ENCODE measurements at places on chromosomes 4 and X.

DNA sequence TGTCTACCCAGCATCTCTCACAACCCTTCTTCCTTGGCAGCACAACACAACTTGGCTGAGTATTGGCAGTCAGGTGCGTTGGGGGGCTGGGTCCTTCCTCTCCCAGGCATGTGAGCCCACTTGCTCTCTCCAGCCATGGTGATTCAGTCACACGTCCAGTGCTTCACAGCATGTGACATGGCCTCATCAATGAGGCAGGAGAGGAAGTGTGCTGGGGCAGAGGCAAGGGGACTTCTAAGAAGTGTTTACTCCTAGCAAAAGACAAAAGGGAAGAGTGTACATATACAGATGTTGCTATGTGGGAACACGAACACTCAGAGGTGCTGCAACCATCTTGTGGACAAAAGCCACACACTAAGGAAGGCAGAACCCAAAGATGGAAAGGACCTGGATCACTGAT is 380.8 kb downstream of the FBXW7 start:
- no peak for DNase-seq

GRCh38 chr4:55214172-55214571 is 88.8 kb upstream of the KDR start:
- no peak for DNase-seq

DNA sequence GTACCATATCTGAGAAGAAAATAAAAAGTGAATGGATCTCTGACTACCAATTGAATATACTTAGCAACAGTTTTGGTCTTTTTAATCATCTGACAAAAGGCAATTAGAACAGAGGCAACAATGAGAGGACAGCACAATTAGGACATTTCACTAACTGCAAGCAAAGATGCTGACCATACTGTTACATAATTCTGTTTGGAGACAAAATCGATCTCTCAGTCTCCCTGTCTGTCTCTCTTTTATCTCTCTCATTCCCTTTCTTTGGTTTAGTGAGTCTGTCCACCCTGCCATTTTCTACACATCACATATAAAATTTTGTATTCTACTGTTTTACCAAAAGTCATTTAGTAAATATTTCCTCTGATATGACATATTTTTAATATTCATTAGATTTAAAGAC is 2.2 kb upstream of the AFM start:
- DNase-seq = no peak

- peak; percentile 87 for DNase-seq
These were observed 4.5 kb upstream of the CXCR3 start for GRCh38 chrX:71622576-71623450.

GRCh38 chr4:170656506-170656905 is 566.8 kb upstream of the AADAT start:
- no peak for DNase-seq

DNA sequence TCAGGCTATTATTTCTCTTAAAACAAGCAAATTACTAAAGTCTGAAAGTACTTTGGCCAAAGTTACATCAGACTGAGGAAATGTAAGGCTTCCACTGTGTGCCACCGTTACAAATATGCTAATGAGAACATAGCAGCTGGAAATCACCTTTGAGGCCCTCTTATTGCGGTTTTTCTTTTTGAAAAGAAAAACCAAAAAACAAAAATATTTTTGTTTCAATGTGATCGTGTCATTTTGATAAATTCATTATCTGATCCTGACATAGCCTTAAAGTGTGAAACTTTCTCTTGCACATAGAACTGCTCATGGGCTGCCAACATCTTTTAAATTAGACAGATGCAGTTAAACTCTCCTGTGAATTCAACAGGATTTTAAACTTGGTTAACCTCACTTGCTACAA is 2.8 kb upstream of the TIFA start:
- DNase-seq = no peak

DNA sequence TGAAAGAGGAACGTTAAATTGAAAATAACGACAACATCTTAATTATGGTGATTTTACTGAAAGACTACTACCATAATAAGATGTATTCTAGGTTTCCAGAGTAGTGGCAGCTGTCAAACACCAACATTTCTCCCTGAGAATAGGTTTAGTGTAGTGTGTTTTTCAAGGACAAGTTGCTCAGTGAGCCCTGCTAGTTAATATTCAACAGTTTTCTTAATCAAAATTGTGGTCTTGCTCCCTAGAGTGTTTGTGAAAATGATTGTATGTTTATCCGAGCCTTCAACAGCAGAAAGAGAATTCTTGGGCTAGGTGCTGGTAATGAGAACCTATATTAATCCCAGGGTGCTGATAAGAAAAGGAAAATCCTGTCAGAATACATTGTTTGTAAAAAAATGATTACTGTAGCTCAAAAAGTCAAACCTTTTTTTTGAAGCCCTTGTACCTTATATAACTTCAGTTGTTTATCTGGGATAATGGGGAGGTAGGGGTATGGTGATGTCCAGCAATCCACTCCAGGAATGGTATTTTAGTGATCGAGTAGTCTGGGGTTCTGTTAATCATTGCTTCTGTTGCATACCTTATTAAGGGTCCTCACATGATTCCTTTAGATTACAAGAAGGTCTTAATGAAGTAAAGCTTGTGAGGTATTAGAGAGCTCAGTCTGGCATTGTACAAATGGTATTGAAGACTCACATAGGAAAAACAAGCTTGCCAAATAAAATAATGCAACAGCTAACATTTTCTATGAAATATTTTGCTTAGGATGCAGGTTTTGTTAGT is 110.7 kb downstream of the CCSER1 start:
- DNase-seq = no peak

- DNase-seq = no peak
These were observed 12.9 kb upstream of the HSFX1 start for GRCh38 chrX:149760965-149761364.

DNA sequence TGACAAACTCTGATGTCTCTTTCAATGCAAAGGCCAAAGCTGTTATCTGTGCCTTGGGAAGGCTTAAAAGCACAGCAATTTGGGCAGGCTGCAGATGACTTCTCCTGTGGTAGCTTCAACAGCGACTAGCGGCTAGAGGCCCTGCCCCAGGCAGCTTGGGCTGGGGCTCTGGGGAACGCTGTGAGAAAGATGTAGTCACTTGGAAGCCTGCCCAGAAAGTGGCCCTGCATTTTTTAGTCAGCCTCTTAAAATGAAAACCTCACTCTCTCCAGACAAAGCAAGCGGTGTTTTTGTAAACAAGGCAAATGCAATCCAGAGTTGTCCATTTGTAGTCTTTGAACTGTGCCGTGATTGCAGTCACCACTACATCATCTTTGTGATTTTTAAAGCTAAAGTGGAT is 27.5 kb downstream of the PCYT1B start:
- DNase-seq = no peak

DNA sequence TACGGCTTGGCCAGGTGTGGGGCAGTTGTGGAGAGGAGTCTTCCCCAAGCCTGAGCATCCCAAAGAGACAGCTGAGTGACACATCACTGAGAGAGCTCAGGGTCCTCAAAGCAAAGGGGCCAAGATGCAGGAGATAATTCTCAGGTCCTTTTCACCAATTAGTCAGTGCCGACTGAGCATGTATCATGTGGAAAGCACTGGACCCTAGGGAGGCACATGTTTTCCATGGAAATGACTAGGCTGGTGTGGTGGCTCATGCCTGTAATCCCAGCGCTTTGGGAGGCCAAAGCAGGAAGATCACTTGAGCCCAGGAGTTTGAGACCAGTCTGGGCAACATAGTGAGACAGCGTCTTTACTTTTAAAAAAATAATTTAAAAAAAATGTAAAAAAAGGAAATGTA is 67.3 kb upstream of the PRPS1 start:
- no peak for DNase-seq

DNA sequence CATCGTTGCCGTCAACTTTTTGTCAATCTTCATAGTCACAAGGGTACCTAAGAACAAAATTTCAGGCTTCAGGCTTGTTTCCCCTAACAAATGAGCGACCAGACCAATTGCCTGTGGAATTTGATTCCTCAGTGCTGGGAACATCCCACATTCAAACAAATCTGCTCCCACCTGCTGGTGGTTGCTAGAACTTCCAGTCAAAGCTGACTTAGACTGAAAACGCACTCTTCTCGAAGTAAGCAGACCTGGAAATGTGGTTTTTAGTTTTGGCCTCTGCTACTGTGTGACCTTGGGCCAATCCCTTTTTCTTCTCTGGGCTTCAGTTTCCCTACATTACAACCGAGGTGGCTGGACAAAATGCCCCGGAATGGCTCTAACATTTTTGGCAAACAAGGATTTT is 1.8 kb upstream of the GABRQ start:
- peak; percentile 10 for DNase-seq

DNA sequence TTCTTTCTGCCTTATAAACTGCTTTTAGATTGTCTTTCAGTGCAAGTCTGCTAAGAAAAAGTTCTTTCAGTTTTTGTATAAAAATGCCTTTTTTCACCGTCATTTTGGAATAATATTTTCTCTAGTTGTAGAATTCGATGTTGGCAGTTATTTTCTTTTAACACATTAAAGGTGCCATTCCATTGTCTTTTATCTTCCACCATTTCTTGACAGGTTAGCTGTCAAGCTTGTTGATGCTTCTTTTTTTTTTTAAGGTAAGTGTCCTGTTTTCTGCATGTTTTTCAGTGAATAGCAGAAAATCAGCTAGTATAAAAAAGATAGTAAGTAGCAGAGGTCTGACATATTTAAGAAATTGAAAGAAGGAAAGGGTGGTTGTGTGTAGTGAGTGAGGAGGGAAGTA is 118.5 kb upstream of the NPFFR2 start:
- DNase-seq = no peak

DNA sequence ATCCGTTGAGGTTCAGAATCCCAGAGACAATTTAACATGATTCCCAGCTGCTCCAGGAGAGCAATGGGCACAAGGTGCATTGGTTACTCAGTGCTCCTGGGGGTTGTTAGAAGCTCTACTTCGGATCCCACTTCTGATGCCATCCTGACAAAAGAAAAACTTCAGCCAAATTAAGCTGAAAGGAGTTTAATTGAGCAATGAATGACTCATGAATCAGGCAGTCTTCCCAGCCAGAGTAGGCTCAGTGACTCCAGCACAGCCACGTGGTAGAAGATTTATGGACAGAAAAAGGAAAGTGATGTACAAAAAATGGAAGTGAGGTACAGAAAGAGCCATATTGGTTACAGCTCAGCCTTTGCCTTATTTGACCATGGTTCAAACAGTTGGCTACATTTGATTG is 95.7 kb downstream of the PWWP3B start:
- DNase-seq = no peak

DNA sequence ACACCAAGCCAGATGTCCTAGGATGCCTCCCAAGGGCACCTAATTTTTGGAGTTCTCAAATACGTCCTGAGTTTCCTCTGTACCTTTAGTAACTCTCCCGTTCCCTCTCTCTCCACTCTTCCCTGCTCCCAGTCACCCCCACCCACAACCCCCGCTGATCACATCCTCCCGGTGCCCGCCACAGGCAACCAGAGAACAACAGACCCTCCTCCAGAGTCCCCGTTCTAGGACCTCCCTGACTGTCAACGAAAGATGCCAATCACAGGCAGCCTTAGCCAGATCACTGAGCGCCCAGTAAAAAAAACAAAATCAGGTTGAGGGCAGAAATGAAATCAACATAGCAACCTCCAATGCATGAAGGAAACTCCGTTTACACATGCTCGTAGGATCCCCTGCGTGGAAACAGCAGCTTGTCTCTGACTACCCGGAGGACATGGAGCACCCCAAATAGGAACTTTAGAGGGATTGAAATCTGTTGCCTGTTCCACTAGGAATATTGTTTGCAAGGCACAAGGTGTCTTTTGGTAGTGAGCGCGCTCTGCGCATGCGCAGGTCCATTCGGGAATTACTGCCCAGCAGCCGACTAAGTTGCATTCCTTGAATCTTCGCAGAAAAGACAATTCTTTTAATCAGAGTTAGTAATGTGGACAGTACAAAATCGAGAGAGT is at the start of gene GABRB1:
GABRB1 (plus strand) TSS at position 557 of the 668 bp plus-strand sequence.
- peak; percentile 66 for DNase-seq

DNA sequence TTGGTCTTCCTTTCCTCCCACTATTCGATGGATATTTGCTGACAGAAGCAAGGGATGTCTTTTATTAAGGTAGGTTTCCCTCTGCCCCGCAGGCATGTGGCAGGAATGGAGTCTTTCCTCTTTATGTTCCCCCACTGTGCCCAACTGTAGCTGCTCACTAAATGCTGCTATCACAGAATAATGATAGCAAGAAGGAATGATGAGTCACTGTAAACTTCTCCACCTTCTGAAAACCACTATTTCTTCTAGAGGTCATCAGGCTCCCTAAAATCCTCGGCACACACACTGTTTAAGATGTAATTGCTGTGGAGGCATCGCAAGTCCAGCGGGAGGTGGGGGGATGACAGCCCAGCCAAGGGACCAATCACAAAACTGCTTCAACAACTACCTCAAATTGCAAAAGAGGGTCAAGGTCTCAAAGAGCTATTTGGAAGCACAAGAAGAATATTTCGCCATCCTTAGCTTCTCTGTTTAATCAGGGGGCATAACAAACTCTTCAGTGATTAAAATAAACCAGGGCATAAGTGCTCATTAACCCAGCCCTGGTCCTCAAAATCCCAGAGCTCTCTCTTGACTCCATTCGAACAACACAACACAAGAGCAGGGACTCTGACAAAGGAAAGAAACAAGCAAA is 13.9 kb downstream of the QDPR start:
- DNase-seq = no peak

GRCh38 chr4:173591760-173592159 is 61.7 kb upstream of the HAND2 start:
- DNase-seq = no peak

- no peak for DNase-seq
These were observed 18.0 kb downstream of the FAM9A start for GRCh38 chrX:8783097-8783713.

GRCh38 chr4:99670409-99671073 is 12.9 kb upstream of the C4orf54 start:
- DNase-seq = no peak

- DNase-seq = peak; percentile 22
These were observed 34.0 kb downstream of the ETDB start for GRCh38 chrX:135086197-135086854.

DNA sequence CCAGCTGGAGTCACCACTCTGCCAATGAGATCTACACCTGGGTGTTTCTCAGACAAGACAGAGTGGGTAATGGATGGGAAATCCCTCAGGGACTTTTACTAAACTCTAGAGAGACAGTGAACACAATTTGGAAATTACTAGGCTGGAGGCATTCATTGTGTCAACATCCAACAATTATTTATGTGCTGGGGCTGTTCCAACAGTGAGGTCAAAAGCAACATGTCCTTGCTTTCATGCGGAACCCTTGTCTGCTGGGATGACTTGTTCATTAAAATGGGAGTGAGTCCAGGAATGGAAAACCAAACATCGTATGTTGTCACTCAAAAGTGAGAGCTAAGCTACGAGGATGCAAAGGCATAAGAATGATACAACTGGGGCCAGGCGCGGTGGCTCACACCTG is 54.0 kb downstream of the DRD5 start:
- no peak for DNase-seq

DNA sequence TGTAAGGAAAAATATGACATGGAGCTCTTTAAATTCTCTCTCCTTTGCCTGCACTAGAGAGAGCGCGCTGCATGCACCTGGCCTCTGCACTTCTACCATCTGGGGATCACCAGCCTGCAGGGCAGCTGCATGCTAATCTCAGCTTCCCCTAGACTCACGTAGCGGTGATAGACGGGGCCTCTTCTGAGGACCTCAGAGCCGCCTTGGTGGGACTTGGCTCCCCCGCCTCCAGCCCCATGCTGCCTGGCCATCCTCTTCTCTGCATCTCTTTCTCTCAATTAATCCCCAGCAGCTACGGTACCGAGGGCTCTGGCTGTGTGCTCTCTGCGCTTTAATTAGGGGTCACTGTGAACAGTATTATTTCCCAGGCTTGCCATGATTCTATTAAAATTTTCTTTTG is 52.8 kb upstream of the PSAPL1 start:
- no peak for DNase-seq
